Fibroblast of lung (primary cell): ENCODE measurements at places on chromosomes 1 and 21. TPM values are rescaled to one million over a fixed set of nuclear protein-coding genes. Genes with fewer than 3 reads are reported as not detected.

The TDRD5 gene
- not detected in 2 replicates for total RNA-seq

The SELL gene
- total RNA-seq = under 0.01 and 0.17 TPM in 2 replicates

The TFF3 gene
- total RNA-seq = not detected in 2 replicates

The CR1L gene
- total RNA-seq = under 0.01 TPM in 1 of 2 replicates, not detected in the other

The SDF4 gene
- total RNA-seq = 81.9 and 127 TPM in 2 replicates
